Activated CD4-positive, alpha-beta T cell treated with anti-CD3 and anti-CD28 coated beads, Interleukin-2, amount 50 U/mL, for 4 hours (primary cell): ENCODE measurements at places on chromosomes 5 and 9.

DNA sequence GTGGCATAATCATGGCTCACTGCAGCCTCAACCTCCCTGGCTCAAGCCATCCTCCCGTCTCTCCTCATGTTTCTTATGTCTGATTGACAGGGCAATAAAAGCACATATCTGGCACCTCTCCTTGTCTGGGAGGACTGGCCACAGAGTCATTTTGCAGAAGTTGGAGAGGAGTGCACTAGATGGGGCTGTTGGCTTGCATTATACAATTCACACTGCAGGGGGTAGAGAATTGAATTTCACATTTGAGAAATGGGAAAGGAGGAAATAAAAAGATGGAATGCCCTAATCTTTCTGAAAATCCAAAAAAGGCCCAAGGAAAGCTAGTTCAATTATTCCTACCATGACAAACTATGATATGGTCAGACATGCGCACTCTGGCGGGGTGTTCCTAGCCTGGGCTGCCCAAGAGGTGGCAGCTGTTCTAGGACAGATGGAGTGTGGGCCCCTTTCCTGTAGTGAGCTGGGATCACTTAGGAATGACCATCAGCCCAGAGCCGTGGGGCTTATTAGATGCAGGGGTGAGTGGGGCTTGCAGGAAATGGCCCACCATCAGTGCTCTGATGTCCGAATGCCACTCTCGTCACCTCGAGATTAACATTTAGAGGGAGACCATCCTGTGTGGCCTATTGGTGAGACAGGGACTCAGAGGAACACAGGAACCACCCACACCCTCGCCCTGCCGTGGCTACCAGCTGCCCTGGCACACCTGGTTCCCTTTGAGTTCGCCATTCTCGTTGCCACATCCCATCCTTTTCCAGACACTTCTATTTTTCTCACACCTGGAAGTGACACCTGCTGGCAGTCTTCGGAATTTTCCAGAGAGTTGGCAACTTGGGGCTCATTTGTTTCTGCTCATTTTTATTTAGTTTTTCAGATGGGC is 21.8 kb upstream of the ANKRD18A start:
- DNase-seq: peak; percentile 6

DNA sequence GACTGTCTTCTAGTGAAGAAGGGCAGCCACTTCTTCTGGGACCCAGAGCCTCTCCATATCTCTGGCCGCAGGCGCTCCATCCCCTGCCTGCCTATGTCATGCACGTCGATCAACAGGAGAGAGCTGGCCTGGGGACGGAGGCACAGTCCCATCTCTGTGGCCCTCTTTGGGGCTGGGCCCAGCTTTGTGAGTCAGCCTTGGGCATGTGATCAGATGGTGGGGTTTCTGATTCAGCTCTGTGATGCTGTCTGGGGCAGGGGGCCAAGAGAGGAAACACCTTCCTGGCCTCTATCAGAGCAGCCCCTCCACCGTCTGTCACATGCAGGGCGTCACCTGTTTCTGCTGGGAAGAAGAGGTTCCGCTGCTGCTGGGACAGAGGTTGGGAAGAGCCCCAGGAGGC is 72.6 kb downstream of the MVB12B start:
- DNase-seq: no peak

GRCh38 chr9:19410594-19410993 is 1.8 kb downstream of the ACER2 start:
- no peak for DNase-seq

GRCh38 chr5:151154931-151155774 is 2.4 kb downstream of the ANXA6 start:
- no peak for DNase-seq

GRCh38 chr5:148860599-148860998 is 34.2 kb downstream of the ADRB2 start:
- no peak for DNase-seq

DNA sequence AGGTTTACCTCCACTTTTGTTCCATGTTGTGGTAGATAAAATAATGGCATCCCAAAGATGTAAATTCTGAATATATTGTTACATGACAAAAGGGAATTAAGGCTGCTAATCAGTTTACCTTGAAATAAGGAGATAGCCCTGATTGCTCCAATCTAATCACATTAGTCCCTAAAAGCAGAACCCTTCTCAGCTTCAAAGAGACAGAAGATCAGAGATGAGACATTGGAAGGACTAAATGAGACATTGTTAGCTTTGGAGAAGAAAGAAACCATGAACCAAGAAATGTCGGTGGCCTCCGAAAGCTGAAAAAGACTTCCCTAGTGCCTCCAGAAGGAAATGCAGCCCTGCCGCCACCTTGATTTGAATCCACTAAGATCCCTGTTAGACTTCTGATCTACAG is 82.8 kb upstream of the PARP8 start:
- DNase-seq: no peak

DNA sequence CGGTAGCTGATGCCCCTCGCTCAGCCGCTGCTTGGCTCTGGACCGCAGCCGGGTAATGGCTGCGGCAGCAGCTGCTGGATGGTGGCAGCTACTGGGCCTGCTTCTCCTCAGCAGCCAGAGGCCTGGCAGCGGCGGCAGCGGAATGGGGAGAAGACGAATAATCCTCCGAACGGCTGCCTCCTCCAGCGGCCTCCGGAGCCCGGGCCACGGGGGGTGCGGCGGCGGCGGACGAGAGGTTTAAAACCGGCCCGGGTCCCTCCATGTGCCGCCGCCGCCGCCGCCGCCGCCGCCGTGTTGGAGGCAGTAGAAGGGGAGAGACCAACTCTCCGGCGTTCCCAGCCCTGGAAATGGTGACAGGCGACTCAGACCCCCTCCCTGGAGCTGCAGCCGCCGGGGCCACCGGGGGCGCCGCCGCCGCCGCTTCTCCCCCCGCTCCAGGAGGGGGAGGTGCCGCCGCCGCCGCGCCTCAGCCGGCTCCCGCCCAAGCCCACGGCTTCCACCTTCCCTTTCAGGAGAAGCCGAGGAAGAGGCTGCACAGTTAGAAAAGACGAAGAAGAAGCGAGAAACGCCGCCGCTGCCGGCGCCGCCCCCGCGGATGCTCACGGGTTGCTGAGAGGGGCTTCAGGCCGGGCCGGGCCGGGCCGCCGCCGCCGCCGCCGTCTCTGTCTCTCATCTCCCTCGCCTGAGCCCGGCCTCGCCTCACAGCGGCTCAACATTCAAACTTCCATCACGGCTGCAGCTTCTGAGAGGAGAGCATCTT is 118.4 kb upstream of the PRSS3 start:
- no peak for DNase-seq

DNA sequence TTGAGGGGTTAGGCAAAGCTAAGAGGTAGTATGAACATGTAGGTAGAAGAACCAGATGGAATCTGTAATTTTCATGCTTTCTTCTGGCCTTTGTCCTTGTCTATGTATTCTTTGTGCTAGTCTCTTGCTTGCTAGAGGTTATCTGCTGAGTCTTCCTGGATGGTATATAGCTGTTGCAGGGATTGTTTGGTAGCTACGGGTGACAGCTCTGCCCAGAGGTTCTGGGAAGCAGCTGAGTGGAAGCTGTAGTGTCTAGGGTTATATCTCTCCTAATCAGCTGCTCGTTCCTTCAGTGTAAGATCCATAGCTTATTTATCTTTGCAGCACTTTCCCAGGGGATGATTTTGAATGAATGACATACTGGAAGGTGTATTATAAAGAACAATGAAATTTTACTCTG is 100.3 kb downstream of the ATG10 start:
- no peak for DNase-seq

DNA sequence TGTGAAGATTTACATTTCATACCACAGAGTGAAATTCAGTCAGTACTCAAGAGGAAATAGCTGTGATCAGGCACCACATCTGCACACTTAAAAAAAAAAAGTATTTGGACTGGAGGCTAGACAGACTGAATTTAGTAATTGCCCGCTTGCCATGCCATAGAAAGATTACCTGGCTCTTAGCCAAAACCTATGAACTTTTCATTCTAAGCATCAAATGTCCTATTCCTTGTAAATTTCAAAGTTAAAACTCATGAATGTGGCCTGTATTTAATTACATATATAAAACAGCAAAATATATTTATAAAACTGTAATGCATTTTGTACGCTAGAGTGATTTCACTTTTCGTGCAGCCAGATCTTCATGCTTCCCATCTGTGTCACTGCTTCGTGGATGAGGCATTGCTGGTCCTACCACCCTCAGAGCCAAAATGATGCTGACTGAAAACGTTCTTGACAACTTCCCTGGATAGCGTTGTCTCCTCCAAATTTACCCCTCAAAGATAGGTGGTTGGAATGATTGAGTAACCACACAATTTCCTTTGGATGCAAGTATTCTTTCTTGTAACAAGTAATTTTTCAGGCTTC is 447.9 kb upstream of the SGCD start:
- no peak for DNase-seq

- DNase-seq: no peak
Measured at GRCh38 chr5:142215915-142216681, 107.5 kb downstream of the NDFIP1 start.

GRCh38 chr5:133294380-133294779 is 242.6 kb downstream of the HSPA4 start:
- DNase-seq: no peak

DNA sequence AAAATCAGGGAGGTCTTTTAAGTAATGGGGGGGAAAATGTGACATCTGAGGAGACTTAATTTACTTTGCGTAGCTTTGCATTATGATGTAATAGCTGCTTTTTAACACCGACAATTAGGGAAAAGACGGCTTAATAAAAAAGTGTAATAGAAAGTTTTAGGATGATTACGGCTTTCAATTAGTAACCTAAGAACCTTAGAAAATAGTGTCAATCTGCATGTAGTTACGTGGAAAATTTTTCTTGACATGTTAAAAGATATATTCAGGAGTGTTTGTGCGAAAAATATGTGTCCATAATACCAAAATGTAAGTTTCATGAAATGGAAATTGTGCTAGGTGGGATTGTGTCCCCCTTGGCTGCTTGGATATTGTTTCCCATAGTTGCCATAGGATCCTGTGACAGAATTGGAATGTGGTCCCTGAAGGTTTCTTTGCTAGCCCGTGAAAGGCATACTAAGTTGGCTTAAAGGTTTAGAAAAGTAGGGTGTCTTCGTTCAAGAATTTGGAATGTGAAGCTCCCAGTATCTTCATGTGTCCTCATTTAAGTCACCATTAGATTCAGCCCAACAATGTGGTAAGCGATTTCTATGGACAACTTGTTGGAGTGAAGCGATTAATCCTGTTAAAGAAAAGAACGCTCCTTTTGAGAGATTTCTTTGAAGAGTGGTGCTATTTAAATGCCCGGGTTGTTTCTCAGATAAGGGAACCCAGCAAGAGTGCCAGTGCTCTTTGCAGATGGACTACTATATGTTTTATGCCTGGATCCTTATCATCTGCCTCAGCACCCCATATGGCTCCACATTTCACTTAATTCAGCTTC is 2.0 kb downstream of the RGMB start:
- no peak for DNase-seq

- DNase-seq: no peak
Measured at GRCh38 chr5:102857076-102857818, 102.1 kb downstream of the PAM start.

DNA sequence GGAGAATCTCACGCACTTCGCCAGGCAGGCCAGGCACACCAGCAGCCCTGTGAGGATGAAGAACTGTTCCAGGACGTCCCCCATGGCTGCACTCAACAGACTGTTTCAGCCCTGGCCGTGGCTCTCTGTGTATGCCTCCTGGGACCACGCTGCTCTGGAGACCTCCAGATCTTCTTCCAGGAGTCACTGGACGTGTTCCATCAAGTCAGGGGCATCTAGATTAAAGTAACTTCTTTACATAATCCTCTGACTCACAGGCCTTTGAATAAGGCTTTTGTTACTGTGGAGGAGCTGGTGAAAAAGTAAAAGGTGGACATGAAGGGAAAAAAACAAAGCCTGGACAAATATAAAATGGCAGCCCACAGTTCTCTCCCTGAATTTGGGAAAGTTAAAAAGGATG is at the start of gene HSD17B3:
HSD17B3 (minus strand) TSS at position 156 of the 400 bp plus-strand sequence; CDS start at position 84, 72 bp downstream.
- DNase-seq: no peak

GRCh38 chr5:93577854-93578812 is 2.9 kb downstream of the NR2F1-AS1 start:
- no peak for DNase-seq

- no peak for DNase-seq
Measured at GRCh38 chr5:124714910-124715309, 31.5 kb downstream of the ZNF608 start.

DNA sequence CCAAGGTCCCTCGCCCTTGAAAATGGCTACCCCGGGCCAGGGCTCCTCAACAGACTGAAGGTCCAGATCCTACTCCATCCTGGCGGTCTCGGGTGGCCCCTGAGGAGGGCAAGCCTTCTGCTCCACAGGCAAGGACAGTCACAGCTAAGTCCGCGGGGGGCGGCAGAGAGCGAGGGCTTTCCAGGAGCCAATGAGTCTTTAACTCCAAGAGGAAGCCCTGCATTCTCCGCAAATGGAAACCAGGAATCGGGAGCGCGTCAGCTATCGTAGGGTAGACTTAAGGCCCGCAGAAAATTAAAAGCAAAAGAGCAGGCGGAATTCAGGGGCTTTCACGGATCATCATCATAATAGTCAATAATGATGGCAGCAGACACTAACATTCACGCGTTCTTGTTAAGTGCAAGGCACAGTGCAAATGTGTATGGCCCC is 87.8 kb upstream of the TNFAIP8 start:
- DNase-seq: peak; percentile 71

DNA sequence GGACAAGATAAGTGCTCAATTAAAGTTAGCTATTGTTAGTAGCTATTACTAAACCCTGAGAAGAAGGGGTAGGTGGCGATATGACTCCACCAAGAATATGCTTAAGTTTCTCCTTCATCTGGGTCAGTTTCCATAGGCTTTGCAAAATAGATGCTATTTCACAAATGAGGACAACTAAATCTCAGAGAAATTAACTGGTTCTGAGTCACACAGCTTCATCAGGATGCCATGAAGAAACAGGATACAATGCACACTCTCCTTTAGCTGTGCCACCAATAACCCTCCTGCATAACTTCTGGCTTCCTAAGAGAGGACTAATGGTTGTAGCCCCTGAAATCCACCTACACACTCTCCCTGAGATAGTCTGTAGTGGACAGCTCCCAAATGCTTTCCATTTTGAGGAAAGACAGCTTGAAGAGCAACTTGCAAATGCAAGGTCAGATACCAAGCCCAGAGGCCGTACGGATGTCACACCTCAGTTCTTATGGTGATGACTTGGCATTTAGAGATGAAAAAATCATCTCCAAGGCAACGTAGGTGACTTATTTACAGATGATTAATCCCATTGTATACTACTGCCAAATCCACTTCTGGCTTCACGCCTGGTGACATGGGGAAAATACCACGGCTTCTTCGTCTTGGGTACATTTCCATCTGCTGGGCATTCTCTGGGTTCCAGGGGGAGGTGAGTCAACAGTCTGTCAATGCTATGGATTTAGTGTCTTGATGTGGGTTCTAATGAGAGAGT is 251.4 kb upstream of the IL12B start:
- DNase-seq: no peak

DNA sequence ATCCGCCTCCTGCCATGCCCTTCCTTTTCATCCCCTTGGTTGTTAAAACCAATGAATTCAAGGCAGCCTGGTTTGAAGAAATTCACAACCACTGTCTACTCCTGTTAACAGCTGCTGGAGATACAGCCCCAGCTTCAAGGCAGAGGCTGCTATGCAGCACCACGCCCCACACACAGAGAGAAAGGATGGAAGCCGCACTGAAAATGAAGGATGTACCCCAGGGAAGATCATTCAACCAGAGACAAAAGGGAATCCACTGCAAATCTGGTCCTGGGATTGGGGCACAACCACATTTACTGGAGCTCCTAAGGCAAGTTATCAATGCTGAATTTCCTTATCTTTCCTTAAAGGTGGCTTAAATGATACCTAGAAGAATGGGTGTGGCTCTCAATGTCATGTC is 58.7 kb downstream of the DPYSL3 start:
- no peak for DNase-seq

- DNase-seq: no peak
Measured at GRCh38 chr5:33465120-33465519, 24.4 kb downstream of the TARS1 start.
